SIG-M5 (cell line): ENCODE measurements at places on chromosomes 6 and 20.

DNA sequence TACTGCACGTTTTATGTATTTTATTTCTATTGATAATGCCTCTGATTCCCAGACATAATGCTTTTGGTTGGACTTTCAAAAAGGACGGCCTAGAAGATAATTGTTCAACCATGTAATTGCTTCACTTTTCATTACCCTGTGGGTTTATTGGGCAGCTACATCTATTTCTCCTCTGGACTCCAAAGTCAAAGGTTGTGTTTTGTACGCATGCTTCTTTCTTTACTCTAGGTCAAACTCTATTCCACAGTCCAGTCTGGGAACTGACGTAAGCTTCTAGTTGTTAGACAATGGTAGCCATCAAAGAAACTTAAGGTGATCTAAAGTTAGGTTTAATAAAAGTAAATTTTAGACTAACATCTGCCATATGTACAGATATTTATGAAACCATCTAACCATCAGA, 6.6 kb upstream of the SLC17A3 start:
- no peak for DNase-seq

DNA sequence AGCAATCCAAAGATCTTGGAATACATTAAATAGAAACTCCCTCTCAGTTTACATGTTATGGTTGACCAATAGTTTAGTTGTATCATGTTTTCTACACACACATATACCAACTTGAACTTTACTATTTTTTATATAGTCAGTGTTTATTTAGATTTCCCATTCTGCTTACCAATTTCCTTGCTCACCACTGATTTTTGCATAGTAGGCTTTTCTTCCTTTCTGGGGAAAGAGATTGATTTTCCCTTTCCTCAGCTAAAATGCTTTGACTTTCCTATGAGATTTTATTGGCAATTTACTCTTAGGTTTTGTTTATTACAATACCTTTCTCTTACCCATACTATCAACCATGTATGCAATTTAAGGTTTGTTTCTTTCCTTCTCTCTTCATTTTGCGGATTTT, 665.6 kb downstream of the PTPRT start:
- no peak for DNase-seq

- no peak for DNase-seq
Observed at GRCh38 chr6:11043961-11044711, at the start of gene ELOVL2. Gene ELOVL2, minus strand, starts transcription at chr6:11044305. Its CDS starts 75 bp downstream, at chr6:11044230.

DNA sequence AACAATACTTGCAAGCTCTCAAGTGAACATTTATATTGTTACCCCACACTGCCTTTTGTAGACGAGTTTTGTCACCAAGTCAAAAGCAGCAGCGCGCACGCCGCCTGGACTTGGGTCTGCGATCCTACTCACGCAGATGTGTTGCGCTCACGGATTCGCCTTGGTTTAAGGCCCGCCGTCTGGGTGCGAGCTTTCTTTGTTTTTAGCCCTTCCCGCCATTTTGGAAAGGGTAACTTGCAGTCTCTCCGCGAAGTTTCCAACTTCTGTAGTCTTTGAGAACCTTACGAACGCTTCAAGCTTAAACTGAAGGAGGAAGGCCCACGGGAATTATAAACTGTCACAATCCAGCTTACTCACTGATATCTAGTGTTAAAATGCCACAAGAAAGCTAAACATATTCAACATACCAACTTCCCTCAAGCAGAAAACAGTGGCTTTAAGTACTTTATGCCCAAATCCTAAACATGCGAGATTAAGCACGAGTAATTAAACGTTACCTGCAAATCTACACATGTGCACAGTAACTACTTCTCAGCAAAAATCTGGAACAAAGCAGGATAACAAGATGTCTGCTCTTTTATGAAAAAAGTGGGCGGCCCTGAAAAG, 80.4 kb upstream of the BTN3A2 start:
- no peak for DNase-seq

DNA sequence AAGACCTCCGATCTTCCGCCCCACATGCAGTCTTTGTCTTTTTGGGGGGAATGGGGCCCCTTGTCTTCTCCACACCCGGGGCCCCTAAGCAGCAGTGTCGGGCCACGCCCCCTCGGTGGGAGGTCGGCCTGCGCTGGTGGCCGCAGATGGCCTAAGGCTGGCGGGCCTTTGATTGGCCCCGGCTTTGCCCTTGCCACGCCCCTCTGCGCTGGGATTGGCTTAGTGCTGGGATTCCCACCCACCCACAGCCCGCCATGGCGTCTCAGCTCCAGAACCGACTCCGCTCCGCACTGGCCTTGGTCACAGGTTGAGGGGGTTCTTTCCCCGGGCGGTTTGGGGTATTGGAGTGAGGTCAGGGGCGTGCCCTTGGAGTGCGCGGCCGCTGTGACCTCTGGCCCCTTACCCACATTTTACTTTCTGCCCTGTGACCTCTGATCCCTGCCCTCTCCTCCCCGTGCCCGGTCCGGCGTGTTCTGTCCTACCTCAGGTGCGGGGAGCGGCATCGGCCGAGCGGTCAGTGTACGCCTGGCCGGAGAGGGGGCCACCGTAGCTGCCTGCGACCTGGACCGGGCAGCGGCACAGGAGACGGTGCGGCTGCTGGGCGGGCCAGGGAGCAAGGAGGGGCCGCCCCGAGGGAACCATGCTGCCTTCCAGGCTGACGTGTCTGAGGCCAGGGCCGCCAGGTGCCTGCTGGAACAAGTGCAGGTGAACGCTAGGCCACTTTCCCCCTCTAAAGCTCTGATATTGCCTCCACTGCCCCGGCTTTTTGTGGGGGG, at the start of gene HSD17B8:
TSS of gene HSD17B8 (plus strand) at position 241 of the 776 bp plus-strand sequence. CDS start at position 255, 14 bp downstream.
- DNase-seq = no peak

- no peak for DNase-seq
Observed at GRCh38 chr6:113671421-113671820, 185.7 kb upstream of the MARCKS start.

DNA sequence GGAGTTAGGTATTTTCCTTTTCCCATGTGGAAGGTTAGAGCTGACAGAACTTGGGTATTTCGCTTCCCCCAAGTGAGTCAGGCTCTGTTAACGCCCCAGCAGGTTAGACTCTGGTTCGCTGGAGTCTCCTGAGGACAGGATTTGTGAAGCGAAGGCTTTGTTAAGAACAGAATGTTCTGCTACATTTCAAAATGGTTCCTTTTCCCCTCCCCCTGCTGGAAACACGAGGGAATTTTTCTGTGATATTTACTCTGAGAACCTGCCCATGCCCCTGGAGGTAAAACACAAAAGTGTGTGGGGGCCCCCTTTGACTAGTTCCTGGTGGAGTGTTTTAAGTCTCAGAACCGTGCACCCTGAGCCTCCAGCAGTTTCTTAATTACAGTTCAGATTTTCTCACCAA, 731.4 kb upstream of the CITED2 start:
- DNase-seq = no peak

DNA sequence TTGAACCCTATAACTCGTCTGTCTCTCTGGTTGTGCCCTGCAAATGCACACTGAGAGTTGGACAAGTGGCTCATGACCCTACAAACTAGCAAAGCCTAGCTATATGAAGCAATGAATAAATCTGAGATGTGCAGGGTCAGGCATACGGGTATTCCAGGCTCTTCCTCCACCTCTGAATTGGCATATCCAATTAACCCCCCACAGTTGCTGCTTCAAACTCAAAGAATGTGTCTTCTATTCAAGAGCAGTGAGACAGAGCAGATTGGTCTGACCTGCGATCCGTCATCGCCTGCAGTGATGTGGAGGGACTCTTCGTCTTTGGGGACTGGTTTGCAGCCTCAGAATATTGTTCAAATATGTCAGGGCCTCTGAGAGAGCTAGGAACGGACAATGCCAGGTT, 59.8 kb downstream of the LAMP5 start:
- no peak for DNase-seq

GRCh38 chr20:20195021-20195705, 142.8 kb downstream of the CFAP61 start:
- no peak for DNase-seq

- no peak for DNase-seq
Observed at GRCh38 chr20:2451939-2452732, 18.5 kb downstream of the SNRPB start.

GRCh38 chr6:167832497-167833395, 6.0 kb downstream of the AFDN start:
- no peak for DNase-seq

DNA sequence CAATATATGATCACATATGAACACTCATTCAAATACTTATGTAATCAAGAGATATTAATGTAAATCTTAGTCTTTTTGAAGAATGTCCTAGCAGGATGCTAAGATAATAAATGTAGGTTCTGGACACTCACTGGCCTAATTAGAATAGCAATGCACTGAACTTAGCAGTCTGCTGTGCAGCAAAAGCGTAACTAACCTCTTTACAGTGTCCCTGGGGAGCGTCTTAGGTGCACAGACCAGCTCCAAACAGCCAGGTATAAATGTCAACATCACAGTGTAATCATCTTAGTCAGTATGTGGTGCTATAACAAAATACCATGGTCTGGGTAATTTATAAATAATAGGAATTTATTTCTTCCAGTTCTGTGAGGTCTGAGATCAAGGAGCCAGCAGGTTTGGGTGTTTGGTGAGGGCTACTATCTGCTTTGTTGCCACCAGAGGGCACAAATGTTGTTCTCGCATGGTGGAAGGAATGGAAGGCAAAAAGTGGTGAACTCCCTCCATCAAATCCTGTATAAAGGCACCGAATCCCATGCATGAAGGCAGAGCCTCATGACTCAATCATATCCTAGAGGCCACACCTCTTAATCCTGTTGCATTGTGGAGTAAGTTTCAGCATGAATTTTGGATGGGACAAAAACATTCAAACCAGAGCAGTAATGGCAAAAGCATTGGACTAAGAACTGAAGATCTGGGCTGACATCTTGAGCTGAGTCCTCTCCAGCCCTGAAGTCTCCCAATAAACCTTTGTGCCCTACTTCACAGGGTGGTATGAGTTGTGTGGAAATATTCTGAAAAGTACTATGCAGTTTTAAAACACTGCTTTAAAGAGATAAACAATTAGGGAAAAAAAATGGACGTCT, 41.8 kb upstream of the FOXO3 start:
- DNase-seq = no peak

DNA sequence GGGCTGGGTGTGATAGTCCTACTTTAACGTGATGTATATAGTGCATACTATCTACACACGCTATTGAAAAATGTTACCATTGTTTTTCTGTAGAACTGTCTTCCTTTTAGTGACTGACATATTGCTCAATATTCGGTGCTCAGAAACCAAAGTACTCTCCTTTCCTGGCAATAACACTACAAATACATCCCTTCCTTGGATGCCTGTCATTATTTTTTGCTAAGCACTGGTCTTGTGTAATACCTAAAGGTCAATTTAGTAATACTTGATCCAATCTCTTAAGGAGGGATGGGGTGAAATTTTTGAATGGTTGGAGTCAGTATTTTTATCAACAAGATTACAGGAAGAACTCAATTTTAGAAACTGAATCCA, 23.9 kb downstream of the CNR1 start:
- DNase-seq = no peak

DNA sequence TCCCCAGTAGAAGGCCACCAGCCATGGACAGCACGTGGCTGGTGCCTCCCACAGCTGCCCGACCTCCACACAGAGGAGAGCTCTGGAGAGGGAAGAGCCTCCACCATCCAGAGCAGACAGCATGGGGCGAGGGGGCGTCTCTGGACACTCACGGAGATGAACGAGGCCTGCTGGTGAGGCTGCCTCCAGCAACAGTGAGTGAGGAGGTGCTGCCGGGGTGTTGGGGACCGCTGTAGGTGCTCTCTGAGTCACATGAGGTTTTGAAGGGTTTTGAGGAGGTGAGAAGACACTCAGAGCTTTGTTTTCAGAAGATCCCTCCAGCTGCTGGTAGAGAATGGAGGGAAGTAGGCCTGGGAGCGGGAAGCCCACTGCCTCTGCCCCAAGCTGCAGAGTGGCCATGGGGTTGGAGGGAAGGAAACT, 65.6 kb downstream of the THBS2 start:
- DNase-seq = no peak

DNA sequence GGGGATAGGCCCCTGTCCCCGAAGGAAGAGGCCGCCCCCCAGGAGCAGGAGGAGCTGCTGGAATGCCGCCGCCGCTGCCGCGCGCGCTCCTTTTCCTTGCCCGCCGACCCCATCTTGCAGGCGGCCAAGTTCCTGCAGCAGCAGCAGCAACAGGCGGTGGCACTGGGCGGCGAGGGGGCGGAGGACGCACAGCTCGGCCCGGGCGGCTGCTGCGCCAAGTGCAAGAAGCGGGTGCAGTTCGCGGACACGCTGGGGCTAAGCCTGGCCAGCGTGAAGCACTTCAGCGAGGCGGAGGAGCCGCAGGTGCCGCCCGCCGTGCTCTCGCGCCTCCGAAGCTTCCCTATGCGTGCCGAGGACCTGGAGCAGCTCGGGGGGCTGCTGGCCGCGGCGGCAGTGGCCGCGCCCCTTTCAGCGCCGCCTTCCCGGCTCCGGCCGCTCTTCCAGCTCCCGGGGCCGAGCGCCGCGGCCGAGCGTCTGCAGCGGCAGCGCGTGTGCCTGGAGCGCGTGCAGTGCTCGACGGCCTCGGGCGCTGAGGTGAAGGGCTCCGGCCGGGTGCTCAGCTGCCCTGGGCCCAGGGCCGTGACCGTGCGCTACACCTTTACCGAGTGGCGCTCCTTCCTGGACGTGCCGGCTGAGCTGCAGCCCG, 630 bp downstream of the PPP1R3G start:
- DNase-seq = no peak

- no peak for DNase-seq
Observed at GRCh38 chr6:71211799-71212198, 76.8 kb upstream of the OGFRL1 start.

- no peak for DNase-seq
Observed at GRCh38 chr20:8447262-8448120, 315.4 kb downstream of the PLCB1 start.

DNA sequence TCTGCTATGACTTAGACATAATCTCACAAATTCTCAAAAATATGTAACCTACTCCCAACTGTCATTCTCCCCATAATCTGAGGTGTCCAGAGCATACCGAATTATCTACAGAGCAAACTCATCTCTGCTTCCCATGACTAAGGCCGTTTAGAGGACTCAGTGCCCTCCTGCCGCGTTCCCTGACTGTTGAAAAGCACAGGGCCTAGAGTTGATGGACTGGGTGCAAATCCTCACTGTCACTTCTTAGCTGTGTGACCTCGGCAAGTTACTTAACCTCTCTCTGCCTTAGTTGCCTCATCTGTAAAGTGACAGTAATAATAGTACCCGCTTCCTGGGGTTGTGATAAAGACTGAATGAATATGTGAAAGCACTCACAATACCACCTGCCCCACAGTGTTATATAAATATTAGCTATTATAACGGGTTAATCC, 4.7 kb upstream of the TUBB2A start:
- no peak for DNase-seq

DNA sequence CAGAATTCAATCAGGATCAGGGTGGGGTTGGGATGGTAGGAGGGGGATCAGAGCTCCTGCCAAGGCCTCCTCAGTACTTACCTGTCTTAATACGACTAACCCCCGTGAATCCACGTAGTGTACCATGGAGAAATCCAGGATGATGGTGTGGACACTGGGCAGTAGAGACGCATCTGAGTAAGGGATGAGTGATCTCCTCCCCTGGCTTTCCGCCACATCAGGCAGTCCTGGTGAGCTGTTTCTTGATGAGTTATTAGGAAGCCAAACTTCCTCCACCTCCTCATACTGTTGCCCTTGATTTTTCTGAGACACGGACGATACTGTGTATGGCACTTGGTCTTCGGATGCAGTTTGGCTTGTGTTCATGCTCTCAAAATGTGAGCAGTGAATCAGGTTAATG, 34.2 kb upstream of the SRPK1 start:
- DNase-seq = no peak
